Fibroblast of villous mesenchyme (primary cell): ENCODE measurements at places on chromosomes 11 and 22. TPM values are rescaled to one million over a fixed set of nuclear protein-coding genes. Genes with fewer than 3 reads are reported as not detected.
A peak's percentile ranks its signal among the peaks of the same experiment; 100 is the strongest.

Gene HIPK3
- total RNA-seq = 75.1 and 121 TPM in 2 replicates

Gene HPS5
- 39.6 and 70.8 TPM in 2 replicates for total RNA-seq

Gene YPEL4
- total RNA-seq = 0.43 and 0.64 TPM in 2 replicates

Gene LIF
- 7.4 and 7.8 TPM in 2 replicates for total RNA-seq

Gene UPK3A
- not detected in 2 replicates for total RNA-seq

Gene FAM76B
- total RNA-seq = 15.1 and 22.2 TPM in 2 replicates

Gene OR51B5
- total RNA-seq = 0.32 and 0.43 TPM in 2 replicates

Gene ART1
- total RNA-seq = not detected in 2 replicates

GRCh38 chr22:26816726-26817125, 159.3 kb downstream of the MIAT start:
- DNase-seq = no peak

DNA sequence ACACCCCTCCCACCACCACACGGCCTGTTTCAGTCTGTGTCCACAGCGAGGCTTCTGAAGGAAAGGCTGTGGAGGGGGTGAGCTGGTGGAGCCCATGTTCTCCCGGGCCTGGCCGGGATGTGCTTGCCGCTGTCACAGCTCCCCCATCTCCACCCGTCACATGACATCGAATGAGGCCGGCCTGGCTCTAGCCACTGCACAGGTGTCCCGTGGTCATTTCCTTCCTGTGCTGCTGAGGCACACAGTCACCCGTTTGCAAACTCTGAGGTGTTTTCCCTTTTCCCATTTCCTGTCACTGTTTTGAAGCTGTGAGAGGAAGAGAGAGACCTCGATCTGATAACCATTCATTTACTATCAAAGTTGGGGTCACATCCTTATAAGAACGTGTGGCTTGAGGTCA, 55.7 kb upstream of the CLDN5 start:
- DNase-seq = no peak

DNA sequence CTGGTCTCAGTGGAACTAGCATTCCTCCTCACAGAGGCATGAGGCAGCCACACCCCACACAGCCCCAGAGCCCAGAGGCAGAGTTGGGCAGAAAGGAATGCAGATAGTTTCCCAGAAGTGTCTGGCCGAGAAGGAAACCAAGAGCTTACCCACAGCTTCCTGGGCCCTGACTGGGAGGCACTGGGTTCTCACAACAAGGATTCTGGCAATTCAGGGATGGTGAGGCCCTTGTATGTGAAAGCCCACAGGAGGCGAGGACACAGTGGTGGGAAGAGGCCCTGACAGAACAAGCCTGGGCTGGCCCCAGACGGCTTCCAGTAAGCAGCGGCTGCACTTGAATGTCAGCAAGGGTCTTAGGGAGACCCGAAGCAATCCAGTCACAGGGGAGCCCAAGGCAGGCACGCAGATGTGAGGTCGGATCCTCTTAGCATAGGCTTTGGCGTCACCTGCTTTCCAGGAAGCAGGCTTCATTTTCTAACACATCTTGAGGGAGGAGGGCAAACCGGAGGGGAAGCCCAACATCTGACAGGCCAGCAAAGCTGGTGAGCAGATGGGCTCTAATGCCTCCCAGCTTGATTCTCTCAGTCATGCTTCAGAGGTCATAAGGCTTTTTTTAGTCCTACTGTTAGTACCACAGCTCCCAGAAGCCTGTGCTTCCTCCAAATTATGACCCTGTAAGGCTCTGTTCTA, 78.3 kb upstream of the AKIP1 start:
- peak; percentile 93 for DNase-seq

GRCh38 chr22:20552443-20553401, 45.3 kb downstream of the MED15 start:
- DNase-seq = peak; percentile 98

DNA sequence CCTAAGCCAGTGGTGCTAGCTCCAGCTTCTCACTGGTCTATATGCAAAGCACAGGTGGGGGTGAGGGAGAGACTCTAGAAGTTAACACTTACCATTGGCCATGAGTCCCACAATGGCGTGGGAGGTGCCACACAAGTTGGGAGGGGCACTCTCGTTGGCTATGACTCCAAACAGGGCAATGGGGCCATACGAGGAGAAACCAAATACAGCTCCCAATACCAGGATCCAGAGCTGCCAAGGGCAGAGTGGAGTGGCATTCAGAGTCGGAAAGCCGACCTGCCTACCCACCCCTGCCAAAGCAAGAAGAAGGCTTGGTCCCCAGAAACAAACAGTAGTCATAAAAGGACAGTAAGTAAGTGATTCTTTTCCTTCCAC, 5.6 kb downstream of the SLC37A4 start:
- no peak for DNase-seq

GRCh38 chr11:77176996-77177395, 49.0 kb downstream of the MYO7A start:
- DNase-seq = no peak

DNA sequence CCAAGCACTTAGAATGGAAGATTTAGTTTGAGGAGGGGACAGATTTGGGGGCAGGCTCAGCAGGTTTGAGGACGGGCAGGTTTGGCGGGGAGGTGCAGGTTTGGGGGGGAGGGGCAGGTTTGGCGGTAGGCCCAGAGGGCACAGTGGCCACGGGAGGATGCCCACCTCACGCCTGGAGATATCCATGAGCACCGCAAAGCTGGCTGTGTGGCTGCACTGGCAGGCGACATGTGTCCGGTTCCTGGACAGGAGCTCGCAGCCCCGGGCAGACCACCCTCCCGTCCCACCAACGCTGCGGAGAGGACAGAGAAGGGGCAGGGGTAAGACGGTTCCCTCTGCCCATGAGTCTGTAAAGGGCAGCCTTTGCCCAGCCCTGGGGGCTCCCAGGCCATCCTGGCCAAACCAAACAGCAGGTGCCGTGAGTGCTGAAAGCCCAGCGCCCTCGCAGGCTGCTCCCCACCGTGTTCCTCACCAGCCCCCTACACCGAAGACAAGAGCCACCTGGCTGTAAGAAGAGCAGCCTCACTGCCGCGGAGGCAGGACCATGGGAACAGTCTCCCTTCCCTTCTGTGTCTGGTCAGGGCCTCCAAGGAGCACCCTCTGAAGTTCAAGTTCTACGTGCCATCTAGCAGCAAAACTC, 43.0 kb downstream of the TRMU start:
- no peak for DNase-seq

GRCh38 chr22:20829491-20830134, 29.0 kb downstream of the PI4KA start:
- no peak for DNase-seq

- DNase-seq = peak; percentile 98
These were observed 11.3 kb downstream of the SHANK2 start for GRCh38 chr11:71240865-71241691.

DNA sequence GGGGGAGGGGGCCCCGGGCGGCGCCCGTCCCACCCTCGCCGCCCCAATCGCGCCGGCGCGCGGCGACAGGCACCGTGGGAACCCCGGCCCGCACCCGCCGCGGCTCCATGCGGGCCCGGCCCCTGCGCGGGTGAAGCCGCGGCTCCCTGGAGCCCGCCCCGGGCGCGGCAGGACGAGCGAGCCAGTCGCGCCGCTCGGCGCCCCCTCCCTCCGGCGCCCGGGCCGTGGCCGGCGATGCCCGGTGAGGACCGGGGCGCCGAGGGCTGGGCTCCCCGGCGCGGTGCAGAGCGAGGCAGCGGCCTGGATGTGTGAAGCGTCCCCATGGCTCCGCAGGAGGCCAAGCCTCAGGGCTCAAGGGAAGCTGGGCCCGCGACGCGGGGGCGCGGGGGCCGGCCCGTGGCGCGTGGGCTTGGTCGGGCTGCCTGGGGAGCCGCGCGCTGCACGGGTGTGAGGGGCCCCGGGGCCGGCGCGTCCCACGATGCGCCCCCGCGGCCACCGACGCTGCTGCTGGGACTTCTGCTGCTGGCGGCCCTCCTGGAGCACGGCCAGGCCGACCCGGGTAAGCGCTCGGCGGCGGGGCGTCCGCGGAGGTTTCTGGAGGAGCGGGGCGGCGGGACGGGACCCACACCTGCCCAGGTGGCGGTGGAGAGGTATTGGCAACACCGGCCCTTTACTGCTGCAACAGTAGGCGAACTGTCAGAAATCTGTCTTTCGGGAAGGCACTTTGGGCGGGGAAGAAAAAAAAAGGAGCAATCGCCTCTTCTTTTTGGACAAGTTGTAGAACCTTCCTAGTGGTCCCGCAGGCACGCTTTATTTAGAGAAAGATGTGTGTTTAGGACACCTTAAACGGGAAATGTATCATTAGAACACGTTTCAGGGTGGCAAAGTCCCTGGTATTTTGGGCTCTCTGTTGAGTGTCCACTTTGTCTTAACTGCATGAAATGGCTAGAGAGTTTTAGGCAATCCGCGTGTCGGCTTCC, 119.4 kb downstream of the HIPK3 start:
- no peak for DNase-seq

DNA sequence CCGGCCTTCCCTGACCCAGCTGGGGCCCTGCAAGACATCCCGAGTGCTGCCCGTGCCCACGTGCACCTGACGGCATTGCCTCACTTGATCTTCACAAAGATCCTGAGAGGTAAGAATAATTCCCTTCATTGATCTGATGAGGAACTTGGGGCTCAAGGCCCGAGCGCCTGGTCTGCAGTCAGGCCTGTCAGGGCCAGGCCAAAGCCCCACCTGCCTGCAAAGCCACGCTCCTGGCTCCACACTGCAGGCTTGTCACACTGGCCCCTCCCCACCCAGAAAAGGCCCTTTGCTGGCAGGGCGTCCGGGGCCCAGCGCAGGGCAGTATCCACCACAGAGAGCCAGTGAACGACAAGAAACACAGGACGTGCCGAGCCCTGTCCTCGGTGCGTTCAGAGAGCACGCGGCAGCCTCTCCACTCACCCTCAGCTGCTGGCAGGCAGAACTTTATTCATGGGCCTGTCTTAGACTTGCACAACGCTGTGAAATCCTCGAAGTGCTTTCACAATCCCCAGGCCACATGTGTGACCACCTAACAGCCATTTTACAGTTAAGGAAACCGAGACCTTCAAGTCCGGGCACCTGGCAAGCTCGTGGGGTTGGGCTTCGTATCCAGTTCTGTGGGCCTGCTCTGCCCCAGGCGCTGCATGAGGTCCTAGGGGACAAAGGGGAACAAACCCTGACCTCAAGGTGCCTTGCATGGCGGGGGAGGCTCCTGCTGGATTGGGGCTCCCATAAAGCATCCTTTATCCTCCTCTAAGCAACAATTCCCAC, 14.8 kb downstream of the KIAA0930 start:
- DNase-seq = peak; percentile 87

DNA sequence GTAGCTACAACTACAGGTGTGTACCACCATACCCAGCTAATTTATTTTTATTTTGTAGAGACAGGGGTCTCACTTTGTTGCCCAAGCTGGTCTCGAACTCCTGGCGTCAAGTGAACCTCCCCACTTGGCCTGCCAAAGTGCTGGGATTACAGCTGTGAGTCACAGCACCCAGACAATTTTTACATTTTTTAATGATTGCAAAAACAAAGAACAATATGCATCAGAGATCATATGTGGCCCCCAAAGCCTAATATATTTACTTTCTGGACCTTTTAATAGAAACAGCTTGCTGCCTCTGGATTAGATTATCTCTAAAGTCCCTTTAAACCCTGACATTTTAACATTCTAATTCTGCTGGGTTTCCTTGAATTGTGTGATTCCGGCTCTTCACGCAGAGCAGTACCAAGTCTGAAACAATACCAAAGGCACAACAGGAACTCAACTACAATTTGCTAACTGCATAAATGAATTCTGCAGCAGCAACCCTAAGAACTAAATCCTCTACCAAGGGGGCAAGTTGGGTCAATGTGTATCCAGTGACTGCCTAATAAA, 25.0 kb downstream of the RAB30 start:
- DNase-seq = peak; percentile 33

DNA sequence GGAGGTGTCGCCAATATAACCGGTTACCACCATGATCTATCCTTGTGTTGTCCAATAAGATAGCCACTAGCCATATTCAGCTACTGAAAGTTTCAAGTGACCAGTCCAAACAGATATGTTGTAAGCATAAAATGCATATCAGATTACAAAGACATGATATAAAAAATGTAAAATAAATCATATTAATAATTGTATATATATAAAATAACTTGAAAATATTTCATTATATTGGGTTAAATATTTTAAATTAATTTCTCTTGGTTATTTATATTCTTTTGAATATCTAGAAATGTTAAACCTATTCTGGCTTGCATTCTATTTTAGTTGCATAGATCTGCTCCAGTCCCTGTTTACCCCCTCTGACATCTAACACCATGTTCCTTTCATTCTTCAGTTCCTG, 121.7 kb upstream of the SEZ6L start:
- no peak for DNase-seq

GRCh38 chr11:24509114-24509513, 12.3 kb downstream of the LUZP2 start:
- DNase-seq = no peak

DNA sequence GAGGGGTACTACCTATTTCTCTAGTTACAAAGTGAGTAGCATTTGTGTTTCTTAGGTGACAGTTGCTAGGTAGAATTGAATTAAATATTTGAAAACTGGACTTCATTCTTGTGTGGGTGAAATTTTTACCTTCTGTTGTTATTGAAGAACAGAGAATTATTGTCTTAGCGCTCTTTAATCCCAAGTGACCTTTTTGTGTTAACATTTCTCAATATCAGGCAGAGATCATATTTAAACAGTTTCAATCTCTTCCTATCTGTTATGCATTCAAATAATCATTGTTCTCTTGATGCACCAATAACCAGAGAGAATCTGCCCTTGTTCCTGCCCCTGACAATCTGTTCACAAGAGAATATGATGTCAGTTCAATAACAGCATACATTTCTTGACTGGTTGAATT, 14.2 kb downstream of the KMT2A start:
- no peak for DNase-seq

GRCh38 chr22:26565889-26566288, 24.0 kb downstream of the TPST2 start:
- no peak for DNase-seq

DNA sequence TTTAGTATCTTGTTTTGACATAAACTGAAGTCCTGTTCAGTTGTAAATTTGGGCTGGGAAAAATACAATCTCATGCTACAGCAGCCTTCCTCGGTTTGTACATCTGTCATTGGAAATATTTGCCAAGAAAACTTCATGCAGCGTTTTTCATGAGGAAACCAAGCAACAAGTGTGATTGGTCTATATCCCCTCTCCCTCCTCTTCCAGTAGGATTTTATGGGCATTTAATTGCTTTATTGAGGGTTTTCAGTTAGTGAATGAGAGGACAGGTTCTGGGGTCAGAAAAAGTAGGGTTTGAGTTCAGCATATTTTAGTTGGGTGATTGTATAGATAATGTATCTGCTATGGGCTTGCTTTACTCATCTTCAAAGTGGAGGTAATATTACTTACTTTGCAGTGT, 90.1 kb upstream of the RAG2 start:
- DNase-seq = no peak

- DNase-seq = no peak
These were observed 489 bp downstream of the RNF214 start for GRCh38 chr11:117232911-117233409.

- DNase-seq = peak; percentile 72
These were observed 51.1 kb upstream of the EED start for GRCh38 chr11:86193297-86194095.
